ENCODE measurements at places on chromosomes 1 and 21.

GRCh38 chr1:203080456-203080855, 5.4 kb downstream of the MYOG start:
- no peak for DNase-seq

GRCh38 chr1:224859651-224860050, 69.8 kb upstream of the DNAH14 start:
- no peak for DNase-seq

DNA sequence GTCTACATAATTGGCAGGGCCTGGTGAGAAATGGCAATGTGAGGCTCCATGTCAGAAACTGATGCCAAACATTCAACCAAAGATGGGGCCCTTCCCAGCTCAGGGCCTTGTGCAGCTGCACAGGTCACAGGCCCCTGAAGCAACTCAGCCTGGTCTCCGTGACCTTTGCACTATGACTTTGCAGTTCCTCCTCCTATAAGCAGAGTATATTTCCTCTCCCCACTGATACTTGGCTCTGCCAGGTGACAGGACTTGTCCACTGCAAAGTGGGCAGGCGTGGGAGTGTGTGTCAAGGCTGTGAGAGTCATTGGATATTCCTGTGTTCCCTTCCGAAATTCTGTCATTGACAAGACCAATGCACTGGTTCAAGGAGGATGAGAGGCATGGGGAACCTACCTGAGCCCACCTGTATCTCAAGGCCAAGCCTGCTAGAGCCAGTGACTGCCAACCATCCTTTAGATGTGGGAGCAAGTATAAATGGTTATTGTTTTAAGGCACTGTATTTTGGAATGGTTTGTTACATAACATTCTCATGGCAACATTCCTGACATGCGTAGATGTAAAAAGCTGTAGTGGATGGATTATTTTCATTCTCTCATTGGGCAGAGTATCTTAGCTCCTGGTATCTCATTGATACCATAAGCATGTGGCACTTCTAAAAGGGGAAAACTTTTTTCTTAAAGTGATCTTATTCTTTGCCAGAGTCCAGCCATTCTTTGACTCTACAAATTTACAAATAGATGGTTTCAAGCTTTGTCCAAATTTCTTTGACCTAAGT, 75.2 kb downstream of the CNIH3 start:
- no peak for DNase-seq

DNA sequence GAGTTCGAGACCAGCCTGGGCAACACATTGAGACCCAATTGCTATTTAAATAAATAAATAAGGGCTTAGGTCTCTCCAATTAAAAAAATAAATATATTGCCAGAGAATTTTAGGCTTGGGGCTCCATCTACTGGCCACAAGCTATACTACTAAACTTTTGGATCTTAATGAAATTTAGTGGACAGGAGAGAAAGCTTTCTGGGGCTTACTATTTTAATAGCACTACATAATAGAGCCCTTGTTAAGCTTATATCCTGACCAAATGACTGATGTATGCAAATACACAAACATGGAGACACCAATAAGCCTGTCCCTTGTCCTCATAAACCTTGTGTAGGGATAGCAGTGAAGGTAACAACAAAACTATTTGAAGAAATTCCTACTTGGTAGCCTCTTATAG, 18.4 kb downstream of the CCT3 start:
- no peak for DNase-seq

GRCh38 chr1:94056171-94056570, 64.8 kb downstream of the ABCA4 start:
- DNase-seq: no peak

DNA sequence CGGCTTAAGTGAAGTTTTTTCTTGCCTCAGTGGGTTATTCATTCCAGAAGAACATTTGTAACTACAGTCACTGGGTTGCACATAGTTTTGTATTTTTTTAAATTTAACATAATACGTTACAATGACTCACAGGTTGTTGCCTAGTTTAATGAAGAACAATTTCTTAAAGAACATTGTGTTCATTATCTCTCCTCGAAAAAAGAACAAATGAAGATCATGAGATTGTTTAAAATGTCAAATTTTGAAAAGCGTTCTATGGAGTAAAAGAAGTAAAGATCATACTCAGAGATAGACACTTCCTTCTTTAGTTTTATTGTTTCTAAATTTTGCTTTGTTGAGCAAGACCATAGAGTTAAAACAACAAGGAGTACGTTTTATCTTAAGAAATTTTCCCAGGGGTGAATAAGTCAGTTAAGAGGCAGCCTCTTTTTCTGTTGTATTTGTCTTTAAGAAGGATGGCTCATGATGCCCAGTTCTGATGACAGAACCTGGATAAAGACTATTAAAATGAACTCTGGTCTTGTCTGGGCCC, 10.5 kb upstream of the SLAMF1 start:
- DNase-seq: no peak

DNA sequence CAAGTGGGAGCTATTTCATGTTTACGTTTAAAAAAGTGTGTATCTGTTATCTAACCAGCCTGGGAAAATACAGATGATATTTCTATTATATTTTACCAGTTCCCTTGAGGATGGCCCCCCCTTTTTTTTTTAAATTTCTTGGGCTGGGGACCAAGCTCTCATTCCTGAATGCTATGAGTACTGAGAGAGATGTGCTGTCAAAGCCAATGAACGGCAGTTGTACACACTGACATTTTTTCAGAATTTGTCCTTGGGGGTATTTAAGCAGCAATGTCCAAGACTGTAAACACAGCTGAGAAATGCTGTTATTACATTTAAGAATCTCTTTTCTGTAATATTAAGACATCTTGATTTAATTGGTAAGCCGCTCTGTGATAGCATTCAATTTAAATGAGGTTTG, 177.9 kb downstream of the ST6GALNAC3 start:
- no peak for DNase-seq

GRCh38 chr1:248813546-248813945, 12.2 kb downstream of the SH3BP5L start:
- DNase-seq: no peak

DNA sequence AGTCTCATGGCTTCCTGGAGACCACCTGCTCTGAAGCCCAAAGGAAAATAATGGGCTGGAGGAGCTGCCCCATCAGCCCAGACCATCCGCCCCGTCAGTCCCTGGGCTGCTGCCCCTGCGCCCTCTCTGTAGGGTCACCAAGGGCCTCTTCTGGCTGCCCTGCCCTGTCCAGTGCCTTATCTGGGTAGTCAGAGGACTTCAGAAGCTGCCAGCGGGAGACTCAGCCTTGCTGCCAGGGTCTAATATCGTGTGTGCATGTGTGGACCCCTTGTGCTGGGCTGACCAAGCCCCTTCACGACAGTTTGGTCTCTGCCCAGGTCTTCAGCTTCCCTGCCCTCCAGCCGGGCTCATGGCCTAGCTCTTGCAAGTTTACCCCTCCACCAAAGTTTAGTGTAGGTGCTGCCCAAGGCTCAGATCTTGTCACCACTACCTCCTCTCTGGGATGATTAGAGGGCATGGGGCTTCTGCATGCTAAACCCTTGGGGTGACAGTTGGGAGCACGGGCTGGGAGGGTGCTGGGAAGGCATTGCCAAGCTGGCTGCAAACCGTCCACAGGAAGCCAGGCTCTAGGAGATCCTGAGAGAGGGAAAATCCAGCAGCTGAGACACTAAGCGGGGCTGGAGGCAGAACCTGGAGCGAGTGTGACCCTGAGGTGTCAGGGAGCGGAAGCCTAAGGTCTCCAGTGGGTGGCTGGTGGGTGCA, 20.6 kb downstream of the NENF start:
- no peak for DNase-seq

DNA sequence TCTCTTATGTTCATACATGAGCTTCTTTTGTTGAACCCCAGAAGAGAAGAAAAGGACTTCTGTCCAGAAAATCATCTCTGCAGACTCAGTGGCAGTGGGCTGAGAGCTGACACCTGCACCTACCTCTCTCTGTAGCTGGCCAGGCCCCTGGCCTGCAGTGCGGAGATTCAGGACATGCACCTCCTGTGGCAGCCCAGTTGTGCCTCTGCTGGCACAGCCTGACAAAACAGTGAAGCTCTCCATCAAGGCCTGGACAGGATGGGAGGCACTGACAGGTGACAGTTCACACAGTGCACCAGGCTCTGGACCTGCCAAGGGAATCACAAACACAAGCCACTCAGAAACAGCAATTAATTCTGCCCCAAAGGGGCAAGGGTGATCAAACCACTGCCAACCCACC, 88.8 kb downstream of the TGFBR3 start:
- no peak for DNase-seq

DNA sequence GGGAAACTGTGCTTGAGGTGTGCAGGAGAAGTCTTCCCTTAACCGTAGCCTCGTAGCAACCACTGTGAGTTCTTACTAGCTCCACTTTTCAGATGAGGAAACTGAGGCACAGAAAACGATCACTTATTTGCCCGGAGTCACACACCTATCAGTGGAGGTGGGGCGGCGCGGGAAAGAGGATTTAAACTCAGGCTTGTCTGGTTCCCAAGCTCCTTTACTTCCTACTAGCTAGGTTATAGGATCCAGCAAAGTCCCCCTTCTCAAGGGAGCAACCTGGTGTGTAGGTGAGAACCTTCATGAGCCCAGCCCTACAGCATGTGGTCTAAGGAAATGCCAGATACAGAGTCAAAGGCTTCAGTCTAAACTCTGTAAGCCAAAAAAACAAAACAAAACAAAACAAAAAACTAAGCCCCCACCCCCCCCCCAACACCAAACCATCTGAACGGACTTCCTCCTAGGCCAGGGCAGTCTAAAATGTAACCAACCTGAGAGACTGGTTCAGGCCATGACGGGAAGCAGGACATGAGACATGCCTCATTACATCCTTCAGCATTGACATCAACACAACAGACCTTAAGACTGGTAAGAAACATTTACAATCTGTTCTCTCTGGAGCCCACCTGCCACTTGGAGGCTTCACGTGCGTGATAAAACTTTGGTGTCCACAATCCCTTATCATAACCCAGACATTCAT, 709 bp upstream of the FBXO42 start:
- DNase-seq: no peak

GRCh38 chr1:177953549-177953948, 16.3 kb downstream of the SEC16B start:
- no peak for DNase-seq

GRCh38 chr1:87961992-87962391, 633.3 kb downstream of the LMO4 start:
- DNase-seq: no peak

GRCh38 chr1:117093091-117093534, 28.4 kb downstream of the TRIM45 start:
- no peak for DNase-seq

GRCh38 chr1:246139745-246140182, 367.3 kb downstream of the SMYD3 start:
- DNase-seq: no peak

DNA sequence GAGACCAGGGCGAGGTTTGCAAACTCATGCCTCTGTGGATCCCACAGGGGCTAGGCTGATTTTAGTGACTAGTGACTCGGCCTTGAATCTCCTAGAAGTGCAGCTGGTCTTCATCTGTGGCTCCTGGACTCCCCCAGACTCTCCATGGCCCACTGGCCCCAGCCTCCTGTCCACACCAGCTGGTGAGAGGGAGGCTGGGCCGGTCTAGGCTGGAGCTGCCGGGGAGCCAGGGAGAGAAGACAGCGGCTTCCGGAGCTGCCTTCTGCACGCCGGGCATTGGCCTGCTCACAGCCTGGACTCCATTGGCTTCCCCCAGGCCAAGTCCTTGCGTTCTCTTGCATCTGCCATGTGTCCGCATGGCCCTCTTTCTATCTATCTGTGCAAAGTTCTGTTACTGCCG, 52.1 kb upstream of the COL6A1 start:
- DNase-seq: no peak

GRCh38 chr1:64956010-64956640, 10.2 kb downstream of the JAK1 start:
- no peak for DNase-seq

GRCh38 chr1:96764469-96764868, 42.9 kb downstream of the PTBP2 start:
- DNase-seq: no peak

DNA sequence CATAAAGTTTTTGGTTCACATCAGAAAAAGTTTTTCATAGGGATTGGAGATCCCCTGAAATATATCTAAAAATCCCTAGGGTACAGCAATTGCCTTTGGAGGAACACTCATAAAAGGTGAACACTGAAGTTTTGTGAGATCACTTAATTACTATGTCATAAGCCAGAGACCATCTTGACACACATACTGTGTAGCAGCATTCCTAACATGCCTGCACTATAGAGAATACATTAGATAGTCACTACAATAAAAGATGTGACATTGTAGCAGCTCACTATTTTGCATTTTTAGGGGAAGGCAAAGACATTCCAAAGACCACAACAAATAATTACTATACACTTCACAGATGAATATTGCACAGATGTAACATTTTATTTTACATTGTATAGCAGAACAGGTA, 779.9 kb downstream of the KCNT2 start:
- no peak for DNase-seq

DNA sequence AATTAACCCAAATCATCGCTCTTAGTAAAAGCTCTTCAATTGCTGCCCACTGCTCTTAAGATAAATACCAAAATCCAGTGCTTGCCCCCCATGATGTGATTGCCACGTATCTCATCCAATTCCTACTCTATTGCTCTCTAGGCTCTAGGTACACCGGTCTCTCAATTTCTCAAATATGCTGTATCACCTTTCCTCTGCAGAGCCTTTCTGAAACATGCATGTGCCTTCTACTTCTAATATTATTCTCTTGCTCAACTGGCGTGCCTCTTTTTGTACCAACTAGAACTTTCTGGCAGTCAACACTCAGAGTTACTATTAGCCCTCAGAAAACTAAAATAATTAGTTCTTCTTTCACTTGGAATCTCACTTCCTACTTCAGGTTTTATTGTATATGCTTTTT, 111.7 kb upstream of the LBR start:
- no peak for DNase-seq

DNA sequence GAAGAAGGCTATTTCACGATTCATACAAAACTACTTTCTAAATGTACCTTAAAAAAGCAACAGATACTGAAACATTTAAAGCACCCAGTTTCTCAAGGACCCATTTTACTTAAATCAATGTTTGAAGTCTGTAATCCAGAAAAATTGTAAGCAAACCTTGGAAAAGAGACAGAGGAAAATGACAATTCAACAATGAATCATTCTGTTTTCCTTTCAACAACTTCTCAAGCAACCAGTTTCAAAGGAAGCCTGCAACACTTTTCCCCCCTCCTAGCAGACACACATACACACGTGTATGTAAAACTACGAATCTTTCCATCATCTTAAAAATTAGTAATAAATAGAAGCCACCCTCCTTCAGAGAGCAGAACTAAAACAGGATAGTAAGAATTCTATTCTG, 1.2 kb downstream of the RERE start:
- DNase-seq: no peak

- no peak for DNase-seq
These were observed 722.2 kb downstream of the MATN1 start for GRCh38 chr1:30001011-30001731.
